ENCODE measurements at places on chromosomes 6 and 20.

DNA sequence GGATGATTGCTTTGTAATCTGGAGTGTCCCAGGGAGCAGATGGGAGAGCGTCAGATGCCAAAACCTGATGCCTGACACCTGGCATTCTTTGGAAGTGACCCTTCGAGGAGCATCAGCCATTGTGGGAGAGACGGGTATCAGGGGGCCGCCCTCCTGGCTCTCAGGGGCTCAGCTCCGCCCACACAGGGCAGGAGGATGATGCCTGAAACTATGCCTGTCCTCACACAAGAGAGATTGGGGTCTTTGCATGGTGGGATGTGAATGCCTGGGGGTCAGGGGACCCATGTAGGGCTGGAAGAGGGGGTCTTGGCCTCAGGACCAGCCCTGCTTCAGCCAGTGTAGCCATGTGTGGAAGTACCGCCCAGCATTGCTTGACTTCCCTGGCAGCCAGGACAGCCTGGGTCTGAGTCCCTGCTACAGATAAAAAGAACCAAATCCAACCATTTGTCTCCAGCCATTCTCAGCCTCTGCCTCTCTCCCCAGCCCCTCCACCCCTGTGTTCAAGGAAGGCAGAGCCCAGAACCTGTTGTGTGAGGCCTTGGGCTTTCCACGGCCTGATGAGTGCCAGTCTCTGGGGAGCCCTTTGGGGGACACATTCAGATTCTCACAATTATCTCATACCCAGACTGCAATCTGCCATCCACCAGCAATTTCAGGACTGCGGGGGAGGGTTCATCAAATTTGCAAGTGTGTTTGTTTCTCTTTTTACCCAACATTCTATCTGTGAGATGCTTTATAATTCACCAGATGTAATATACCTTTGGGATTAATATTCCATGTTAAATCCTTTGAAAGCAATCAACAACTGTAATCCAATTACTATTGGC, 371.2 kb downstream of the PREX1 start:
- no peak for DNase-seq

DNA sequence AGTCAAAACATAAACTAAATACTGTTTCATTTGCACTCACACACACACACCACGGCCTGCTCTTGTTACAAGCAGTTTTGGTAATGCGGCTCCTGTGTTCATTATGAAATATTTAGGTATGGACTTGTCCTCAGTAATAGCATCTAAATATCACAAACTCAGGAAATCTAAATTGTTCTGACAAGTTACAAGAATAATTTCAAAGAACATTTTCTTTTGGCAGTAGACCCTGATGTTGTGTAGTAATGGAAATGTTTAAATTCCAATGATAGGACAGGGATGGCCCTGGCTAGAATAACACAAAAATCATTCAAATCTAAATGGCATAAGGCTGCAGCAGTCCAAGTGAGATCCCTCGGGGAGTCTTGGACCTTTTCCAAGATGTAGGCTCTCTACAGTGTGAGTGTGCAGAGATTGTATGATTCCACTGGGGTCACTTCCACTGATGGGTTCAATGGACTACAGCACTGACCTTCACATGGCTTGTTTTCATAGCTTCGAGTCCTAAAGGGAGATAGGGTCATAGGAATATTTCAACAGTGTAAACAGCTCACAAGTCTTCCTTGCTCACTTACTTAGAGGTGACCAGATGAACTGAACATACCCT, 210.6 kb upstream of the PLCB4 start:
- no peak for DNase-seq

GRCh38 chr20:17068084-17068711, 158.6 kb upstream of the PCSK2 start:
- no peak for DNase-seq

- no peak for DNase-seq
Measured at GRCh38 chr6:158647501-158647900, 2.4 kb upstream of the SYTL3 start.

DNA sequence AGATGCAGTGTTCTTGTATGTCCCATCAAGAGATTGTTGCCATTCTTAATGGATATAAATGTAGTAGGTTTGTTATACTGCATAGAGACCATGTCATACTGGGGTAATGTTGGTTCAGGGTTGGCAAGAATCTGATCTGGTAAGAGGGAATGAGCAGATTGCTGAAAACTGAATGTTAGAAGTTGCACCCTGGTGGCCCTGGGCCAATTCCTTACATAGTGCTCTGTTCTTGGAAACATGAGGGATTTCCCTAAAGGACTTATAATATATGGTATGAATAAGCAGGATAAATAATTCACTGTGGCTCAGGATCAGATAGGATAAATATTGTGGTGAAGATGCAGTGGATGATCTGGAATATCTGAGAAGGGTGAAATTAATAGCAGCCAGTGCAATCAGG, 70.2 kb downstream of the ANKS1A start:
- no peak for DNase-seq

- DNase-seq, result no peak
Measured at GRCh38 chr6:24574809-24575208, 71.2 kb downstream of the KIAA0319 start.

DNA sequence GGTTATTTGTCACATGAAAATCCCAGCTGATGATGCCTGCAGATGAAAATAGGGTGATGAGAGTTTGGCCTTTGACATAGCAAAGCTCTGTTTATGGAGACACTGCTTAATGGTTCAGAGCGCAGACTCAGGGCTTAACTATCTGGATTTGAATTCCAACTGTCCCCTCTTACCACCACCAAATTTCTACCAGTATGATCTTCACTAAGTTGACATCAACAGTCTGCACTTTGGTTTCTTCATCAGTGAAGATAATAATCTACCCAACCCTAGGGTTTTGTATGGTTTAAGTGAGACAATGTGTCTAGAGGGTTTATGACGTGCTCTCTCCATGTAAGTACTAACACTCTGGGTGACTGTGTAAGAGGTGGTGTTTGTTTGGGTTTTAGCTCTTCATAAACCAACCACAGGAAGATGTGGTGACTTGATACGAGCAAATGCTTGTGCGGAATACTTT, 151.4 kb upstream of the TNFAIP3 start:
- peak; percentile 87 for DNase-seq

GRCh38 chr20:33650753-33651561, 11.2 kb upstream of the C20orf144 start:
- no peak for DNase-seq
